Occipital lobe (tissue), 3 donors: ENCODE measurements at places on chromosomes 11 and 22.

DNA sequence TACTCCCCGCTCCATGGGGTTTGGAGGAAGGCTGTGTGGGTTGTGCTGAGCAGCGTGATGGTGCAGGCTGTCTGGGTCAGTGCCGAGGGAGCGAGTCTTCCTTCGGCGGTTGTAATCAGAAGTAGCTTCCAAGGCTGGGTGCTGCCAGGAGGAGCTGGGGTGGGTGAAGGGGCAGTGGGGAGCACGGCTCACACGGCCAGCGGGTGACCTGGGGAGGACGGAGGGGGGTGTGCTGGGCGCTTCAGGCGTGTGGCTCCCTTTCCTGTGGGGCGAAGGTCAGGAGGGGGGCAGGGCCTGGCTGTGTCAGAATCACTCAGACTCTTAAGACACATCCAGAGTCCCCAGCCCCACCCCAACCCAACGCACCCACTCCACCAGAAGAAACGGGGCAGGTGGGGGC, 60.2 kb downstream of the LRP5 start:
- DNase-seq = no peak

GRCh38 chr11:113016905-113017304, 55.7 kb downstream of the NCAM1 start:
- no peak for DNase-seq

- no peak for DNase-seq
These were observed 40.2 kb downstream of the LMO1 start for GRCh38 chr11:8223513-8223900.

DNA sequence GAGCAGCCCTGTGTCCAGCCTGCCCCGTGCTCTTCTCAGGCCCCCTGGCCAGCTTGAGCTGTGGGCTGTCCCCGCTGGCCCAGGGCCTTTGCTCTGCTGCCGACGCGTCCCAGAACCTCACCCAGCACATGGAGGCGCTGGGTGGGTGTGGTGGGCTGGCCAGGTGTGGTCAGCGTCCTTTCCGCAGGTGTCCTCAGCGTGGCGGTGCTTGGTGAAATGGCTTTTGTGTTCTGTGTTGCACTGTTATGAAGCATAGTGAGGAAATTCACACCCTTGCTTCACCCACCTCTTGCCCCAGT, 37.4 kb downstream of the GRAMD4 start:
- no peak for DNase-seq

DNA sequence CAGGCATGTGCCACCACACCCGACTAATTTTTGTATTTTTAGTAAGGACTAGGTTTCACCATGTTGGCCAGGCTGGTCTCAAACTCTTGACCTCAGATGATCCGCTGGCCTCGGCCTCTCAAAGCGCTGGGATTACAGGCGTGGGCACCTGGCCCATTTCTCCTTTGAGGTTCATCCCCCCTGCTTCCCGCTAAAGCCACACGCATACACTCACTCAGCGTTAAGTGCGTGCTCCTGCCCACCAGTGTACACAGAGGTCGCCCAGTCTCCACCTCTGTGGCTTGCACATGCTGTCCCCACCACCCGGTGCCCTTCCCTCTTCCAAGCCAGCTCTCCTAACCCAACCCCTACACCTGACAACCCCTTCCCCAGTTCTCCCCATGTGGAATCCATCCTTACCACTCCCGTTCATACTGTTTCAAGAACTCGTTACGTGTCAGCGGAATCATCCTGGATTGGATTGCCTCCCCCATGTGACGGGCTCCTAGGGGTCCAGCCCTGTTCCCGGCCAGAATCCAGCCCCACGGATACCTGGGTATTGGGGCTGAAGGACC, 15.7 kb upstream of the CYTH4 start:
- DNase-seq = no peak

DNA sequence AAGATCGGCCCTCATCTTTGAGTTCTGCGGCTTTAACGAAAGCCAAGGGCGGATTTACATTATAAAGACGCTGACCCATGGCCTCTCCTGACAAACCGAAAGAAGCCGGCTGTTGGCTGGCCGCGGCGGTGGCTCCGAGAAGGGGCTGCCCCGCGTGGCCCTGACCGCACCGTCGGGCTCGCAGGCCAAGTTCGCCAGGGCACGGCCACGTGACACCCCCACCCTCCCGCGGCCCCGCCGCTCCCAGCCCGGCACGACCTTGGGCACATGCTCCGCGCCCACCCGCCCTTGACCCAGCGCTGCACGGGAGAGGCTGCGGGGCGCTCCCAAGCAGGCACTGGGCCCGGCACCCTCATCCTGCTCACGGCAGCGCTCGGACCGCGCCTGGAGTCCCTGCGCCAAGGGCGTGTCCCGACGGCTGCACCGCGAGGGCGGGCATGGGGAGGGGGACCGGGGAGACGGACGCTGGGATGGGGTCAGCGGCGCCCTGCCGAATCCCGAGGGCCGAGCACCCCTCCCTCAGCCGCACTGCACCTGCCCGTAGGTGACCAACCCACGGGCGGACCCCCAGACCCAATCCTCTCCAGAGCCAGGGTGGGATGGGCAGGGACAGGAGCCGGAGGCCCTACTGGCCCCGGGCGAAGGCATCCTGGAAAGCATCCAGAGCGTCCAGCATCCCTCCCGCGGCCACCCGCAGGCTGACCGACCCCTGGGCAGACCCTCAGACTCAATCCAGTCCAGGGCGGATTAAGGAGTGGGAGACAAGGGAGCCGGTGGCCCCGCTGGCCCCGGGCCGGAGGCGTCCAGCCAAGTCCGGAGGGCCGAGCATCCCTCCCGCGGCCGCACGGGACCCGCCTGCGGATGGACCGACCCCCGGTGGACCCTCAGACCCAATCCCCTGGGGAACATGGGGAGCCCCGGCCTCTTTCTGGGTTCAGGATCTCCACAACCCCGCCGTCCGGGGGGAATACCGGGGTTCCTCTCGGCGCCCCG, 759 bp downstream of the CPT1A start:
- DNase-seq = no peak

GRCh38 chr22:35705141-35705540, 12.5 kb upstream of the APOL5 start:
- no peak for DNase-seq

DNA sequence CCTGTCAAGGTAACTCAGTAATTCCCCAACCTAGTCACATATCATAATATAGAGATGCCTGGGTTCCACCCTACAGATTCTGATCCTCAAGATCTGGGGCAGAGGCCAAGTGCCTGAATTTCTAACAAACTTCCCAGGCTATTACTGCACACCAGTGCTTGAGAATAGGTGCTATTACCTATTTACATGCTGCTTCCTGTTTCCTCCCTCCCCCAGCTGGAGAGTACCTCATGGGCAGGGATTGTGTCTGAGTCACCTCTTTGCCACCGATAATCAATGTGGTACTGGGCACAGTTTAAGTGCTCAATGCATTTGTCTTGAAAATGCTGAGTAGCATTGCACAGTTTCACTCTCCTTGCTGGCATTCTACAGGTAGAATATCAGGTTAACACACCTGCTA, 582.2 kb upstream of the CADM1 start:
- no peak for DNase-seq

DNA sequence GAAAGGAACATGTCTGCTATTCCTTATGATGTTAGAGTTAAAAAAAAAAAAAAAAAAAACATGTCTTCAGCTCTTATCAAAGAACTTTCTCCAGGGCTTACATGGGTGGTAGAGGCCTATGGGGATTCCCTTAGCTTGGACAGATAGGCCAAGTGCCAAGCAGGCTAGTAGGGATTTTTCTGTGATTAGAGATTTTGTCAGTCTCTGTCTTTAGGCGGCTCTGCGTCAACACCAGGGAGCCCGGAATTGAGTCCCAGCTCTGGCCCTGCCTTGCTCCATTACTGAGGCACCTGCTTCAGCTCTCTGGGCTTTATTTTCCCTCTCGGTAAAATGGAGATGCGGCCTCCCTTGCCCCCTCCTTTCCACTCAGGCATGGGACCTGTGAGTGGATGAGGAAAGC, 13.1 kb downstream of the CRY2 start:
- no peak for DNase-seq

DNA sequence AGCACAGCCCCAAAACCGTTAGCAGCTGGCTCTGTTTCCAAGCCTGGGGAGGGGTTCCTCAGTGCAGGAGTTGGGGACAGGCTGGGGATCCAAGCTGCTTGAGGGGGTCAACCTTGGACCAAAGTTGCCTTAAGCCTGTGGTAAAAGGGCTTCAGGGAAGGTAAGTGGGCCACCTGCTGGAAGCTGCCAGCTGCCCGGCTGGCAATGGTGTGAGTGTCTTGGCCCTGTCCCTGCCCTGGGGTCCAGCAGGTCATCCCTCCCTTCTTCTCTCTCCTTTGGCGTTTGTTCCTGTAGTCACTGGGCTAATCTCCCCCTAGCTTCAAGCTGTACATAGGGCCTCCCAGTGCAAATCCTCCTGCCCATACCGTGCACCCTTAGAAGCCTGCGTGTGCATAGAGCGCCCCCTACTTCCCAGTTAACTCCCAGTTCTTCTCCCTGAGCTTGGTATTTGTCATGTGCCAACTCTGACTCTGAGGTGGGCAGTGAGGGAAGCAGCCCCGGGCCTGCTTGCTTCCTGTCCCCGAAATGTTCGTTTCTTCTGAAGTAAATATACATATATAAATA, 4.4 kb downstream of the TMEM258 start:
- DNase-seq = no peak

- DNase-seq = no peak
These were observed 22.1 kb downstream of the GGTLC2 start for GRCh38 chr22:22666307-22667091.

- DNase-seq = no peak
These were observed 41.7 kb downstream of the KCNJ4 start for GRCh38 chr22:38413085-38414008.

- DNase-seq = no peak
These were observed 119.0 kb downstream of the PARVA start for GRCh38 chr11:12496181-12497025.

- no peak for DNase-seq
These were observed 116.7 kb downstream of the MN1 start for GRCh38 chr22:27684901-27685300.

- DNase-seq = no peak
These were observed 109.4 kb upstream of the OR4B1 start for GRCh38 chr11:48107188-48107704.
